Activated naive CD4-positive, alpha-beta T cell (primary cell): ENCODE measurements at places on chromosomes 6 and 20.

GRCh38 chr6:2688401-2689064 is 62.2 kb downstream of the MYLK4 start:
- DNase-seq = no peak

- DNase-seq = no peak
These were observed 361.6 kb upstream of the RUNX2 start for GRCh38 chr6:44966449-44967092.

GRCh38 chr20:54140927-54141566 is 32.7 kb downstream of the CYP24A1 start:
- no peak for DNase-seq

DNA sequence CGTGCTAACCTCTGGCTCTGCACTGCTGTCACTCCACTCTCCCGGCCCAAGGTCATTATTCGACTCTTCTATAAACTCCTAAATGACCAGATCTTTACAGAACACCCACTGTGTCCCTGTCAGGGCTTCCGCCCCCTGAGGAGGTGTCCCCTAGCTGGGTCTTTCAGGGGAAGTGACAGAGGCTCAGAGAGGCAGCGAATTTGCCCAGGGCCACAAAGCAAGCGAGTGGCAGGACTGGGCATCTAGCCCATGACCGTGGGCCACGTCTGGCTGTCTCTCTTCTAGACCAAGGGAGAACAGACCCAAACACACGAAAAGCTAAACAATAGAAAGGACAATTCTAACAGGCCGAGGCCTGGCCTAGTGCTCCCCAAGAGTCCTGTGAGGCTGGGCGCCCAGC is 27.4 kb downstream of the FOXF2 start:
- no peak for DNase-seq

GRCh38 chr6:121354764-121355163 is 20.5 kb upstream of the TBC1D32 start:
- DNase-seq = no peak

DNA sequence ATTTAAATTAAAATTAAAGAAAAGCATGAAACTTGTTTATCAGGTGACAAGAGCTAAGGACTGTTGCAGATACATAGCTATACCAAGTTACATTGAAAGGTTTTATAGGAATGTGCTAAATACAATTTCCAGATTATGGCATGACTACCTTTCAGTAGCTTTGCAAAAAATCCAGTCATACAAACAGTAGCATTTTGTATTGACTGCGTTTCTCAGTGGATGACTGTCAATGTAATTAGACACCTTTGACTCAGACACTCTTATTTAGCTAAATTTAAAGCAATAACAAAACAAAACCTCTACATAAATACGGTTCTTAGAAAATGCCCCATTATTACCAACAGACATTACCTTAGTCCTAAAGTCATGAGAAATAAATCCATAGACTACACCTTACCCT is 275.8 kb upstream of the RUNX2 start:
- DNase-seq = no peak

- DNase-seq = no peak
These were observed 24.3 kb downstream of the SCAF8 start for GRCh38 chr6:154757352-154758050.

- no peak for DNase-seq
These were observed 496.1 kb upstream of the MANEA start for GRCh38 chr6:95081231-95081630.

GRCh38 chr6:41331401-41332150 is 3.8 kb upstream of the NCR2 start:
- no peak for DNase-seq

GRCh38 chr20:33515569-33516216 is 25.8 kb downstream of the CBFA2T2 start:
- no peak for DNase-seq

GRCh38 chr20:43408848-43409576 is 48.7 kb upstream of the SRSF6 start:
- no peak for DNase-seq

- no peak for DNase-seq
These were observed 272.9 kb downstream of the PRL start for GRCh38 chr6:22023937-22024336.

GRCh38 chr6:38944655-38945279 is 103.8 kb upstream of the GLP1R start:
- DNase-seq = no peak

DNA sequence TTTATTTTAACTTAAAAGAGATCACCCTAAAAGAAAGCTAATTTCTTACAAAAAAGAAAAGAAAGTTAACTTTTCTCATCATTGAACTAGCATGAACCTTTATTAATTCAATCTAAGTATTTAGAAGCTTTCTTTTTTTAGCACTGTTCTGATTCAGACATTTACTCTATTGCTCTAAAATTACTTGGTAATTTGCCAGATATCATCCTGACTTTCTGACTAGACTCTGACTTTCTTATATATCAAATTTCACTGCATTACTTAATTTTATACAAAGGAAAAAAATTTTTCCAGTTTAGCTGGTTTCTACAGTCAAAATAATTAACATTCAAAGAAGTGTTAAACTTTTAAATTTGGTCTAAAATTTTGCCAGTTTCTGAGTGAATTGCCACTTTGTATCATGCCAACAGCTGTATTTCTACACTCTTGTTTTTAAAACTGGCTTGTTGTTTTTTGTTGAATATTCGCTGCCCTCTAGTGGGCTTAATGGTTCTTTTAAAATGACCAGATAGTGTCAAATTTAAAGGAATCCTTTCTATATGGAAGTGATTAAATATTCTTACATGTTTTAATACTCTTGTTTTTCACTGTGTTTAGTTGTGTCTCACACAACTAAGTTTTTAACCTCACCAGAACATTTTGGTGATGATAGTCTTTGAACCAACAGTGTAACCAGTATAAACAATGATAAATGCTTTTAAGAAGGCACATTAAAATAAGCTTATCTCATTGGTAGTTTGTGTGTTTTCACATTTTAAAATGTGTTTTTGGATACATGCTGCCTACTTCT is 102.0 kb downstream of the POPDC3 start:
- no peak for DNase-seq

DNA sequence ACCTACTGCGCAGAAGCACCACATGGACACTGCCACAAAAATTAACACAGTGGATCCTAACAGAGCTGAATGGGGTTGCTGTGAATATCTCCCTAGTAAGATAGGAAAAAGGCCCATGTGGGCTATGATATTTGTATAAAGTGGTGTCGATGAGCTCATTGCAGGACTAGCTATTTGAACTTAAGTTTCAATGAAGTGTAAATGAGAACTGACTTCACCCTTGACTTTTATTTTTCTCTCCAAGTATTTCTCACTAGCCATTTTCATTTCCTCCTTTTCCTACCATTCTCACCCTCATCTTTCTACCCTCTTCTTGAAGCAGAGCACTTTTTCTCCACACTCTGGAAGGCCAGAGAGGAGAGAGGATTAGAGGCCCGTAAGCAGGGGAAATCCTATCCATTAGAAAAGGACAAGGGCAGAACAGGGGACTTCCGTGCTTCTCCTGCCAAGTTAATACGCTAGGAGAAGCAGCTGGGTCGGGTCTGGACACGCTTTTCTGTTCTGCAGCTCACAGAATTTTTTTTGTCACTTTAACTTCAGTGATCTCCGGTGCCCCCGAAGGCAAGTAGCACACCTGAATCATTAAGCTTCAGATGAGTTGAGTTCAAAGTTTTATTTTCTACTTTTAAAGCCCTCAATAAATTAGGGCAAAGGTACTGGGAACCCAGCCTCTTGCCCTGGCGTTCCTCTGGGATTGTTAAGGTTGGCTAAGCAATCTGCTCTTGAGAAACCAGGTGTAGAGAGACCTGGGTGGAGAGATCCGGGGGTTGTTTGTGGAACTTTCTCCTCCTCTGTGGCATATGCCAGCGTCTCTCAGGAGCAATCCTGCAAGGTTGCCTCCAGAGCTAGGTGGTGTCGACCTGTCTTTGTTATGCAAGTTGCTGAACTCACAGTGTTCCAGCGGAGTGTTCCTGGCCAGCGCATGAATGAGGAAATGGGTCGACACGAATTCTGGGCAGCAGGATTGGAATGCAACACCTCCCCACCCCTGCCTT is 56.2 kb upstream of the ARID1B start:
- no peak for DNase-seq

DNA sequence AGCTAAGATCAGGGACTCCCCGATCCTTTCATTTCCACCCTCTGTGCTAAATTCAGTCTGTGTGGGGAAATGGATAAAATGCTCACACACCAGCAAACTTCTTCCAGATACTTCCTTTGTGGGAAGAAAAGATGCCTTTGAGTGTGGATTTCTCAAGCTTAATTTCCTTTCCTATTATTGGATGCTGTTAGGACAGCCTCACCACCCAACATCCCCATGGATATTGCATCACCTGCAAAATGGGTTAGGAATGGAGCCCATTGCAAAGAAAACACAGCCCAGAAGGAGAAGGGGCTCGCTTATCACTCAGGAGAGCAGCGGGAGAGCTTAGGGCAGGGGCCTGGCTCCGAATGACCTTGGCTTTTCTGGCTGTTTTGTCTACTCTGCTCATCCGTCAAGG is 272.2 kb downstream of the CDC5L start:
- no peak for DNase-seq

GRCh38 chr6:3405679-3406078 is 51.2 kb downstream of the SLC22A23 start:
- no peak for DNase-seq

GRCh38 chr6:137926207-137926731 is 59.2 kb downstream of the TNFAIP3 start:
- DNase-seq = no peak
